EH (cell line): ENCODE measurements at places on chromosomes 13 and 19.

DNA sequence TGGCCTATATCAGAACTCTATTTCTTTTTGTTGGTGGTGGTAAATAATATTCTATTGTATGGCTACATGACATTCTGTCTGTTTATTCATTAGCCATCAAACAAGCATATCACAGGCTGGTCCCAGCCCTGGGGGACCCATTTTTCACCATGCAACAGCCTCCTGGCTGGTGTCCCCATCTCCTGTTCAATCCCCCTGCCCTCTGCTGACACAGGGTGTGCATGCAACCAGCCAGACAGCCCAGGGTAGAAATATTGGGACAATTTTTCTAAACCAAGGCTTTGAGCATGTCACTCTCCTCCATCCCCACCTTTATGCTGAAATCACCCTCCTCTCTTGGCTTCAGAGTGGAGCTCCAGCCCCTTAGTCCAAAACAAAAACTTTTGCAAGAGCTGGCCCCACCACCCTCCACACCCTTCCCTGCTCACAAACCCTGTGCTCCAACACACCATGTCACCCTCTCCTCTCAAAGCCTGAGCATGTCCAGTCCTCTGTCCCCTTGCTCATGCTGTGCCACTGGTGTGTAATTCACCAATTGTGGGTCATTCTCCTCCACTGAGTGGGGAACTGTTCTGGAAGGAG is 153.0 kb upstream of the UQCRFS1 start:
- DNase-seq = no peak

DNA sequence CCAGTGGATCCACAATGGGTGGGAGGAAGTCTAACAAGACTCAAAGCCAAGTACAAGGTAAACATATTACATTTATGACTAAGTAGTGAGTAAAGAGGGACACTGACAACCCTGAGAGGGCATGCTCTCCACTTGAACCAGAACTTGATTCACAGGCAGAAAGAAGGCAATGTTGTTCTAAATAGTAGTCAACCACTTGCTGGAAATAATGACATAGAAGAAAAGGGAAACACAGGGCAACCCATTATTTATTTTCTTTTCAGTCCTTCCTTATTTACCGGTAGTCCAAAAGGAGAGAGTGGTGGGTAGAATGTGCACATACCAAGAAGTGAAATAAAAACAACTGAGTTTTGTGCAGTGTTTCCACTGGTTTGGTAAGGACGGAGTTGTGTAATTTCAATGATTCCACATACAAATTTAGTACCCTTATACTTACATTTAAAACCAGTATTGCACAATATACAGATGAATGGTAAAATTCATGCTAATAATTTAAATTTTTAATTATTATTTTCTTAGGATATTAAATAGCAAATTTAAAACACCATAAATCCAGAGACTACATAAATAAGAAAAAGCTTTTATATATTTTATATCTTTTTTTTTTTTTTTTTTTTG is 65.9 kb downstream of the ENOX1 start:
- peak; percentile 31 for DNase-seq

GRCh38 chr19:40611096-40611495 is 9.9 kb downstream of the LTBP4 start:
- DNase-seq = no peak

- no peak for DNase-seq
Observed at GRCh38 chr19:35038623-35039512, 2.7 kb upstream of the HPN start.

GRCh38 chr13:94776956-94777355 is 64.6 kb upstream of the SOX21 start:
- no peak for DNase-seq

- DNase-seq = no peak
Observed at GRCh38 chr13:72889495-72889894, 107.6 kb downstream of the PIBF1 start.

- no peak for DNase-seq
Observed at GRCh38 chr19:2653710-2654707, 48.5 kb downstream of the GNG7 start.

GRCh38 chr19:18362934-18363542 is 22.6 kb downstream of the PGPEP1 start:
- DNase-seq = no peak

GRCh38 chr13:106183410-106184065 is 351.9 kb downstream of the EFNB2 start:
- no peak for DNase-seq

- DNase-seq = no peak
Observed at GRCh38 chr13:46775385-46776107, 21.4 kb downstream of the ESD start.

- no peak for DNase-seq
Observed at GRCh38 chr13:105871326-105871725, 664.1 kb downstream of the EFNB2 start.

DNA sequence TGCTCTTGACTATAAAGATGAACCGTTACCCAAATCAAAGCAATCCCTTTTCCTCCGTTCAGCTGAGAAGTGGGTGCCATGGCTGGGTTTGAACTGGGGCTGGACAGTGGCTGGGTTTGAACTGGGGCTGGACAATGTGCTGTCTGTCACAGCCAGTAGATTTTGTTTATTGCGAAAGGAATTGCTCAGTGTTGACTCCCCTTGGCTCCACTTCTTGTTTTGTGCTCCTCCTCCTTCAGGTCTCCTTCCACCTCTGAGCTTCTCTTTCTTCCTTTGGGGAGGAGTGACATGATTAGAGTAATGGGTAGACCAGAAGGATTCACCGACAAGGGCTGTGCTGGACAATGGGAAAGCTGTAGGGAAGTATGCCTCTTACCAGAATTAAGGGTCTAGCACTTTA is 19.4 kb upstream of the MBNL2 start:
- no peak for DNase-seq

DNA sequence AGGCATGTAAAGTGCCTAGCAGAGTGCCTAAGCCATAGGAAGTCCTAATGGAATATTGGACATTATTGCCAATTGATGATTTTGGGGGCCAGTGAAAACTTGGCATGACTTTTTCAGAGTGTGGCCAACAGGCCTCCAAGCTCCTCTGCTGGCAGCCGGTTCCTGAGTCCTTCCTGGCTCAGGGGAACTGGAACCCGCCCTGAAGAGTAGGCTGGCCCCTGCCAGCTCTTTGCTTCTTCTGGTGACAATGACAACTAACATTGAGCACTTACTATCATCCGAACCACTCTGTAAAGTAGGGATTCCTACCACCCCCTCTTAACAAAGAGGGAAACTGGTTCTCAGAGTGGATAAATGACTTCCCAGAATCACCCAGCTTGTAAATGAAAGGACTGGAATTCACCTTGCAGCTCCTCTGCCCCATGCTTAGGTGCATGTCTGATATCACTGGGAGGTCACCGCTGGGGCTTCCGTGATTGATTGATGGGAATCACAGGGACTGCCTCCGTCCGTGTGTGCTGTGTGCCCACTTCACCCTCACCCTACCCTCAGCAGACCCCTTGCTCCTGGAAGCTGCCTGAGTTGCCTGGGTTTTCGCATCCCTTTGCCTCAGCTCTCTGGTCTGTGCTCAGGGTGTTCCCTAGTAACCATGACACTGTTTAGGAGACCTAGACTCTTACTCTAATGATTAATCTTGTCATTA is 50.6 kb downstream of the TNFRSF19 start:
- no peak for DNase-seq

DNA sequence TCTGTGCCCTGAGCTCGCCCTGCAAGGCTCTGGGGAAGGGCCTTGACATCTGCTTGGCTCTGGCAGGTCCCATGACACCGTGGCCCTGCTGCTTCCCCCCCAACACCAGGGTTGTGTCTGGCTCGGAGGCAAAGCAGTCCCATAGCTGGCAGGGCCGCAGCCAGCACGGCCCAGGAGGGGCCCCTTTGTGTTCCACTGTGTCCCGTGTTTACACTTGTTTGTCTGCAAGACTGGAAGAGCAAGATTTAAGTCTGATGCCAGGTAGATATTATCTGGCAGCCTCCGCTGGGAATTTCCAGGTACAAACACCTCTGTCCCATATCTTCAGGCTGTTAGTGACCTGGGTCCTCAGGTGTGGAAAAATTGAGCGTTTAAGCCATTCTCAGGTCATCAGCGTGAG is 44.3 kb downstream of the MCF2L start:
- DNase-seq = no peak

GRCh38 chr19:2302319-2303210 is 5.4 kb downstream of the LINGO3 start:
- DNase-seq = peak; percentile 55

- peak; percentile 39 for DNase-seq
Observed at GRCh38 chr13:40181203-40181845, 485.1 kb downstream of the FOXO1 start.

GRCh38 chr13:104011505-104012241 is 945.5 kb upstream of the SLC10A2 start:
- DNase-seq = no peak

DNA sequence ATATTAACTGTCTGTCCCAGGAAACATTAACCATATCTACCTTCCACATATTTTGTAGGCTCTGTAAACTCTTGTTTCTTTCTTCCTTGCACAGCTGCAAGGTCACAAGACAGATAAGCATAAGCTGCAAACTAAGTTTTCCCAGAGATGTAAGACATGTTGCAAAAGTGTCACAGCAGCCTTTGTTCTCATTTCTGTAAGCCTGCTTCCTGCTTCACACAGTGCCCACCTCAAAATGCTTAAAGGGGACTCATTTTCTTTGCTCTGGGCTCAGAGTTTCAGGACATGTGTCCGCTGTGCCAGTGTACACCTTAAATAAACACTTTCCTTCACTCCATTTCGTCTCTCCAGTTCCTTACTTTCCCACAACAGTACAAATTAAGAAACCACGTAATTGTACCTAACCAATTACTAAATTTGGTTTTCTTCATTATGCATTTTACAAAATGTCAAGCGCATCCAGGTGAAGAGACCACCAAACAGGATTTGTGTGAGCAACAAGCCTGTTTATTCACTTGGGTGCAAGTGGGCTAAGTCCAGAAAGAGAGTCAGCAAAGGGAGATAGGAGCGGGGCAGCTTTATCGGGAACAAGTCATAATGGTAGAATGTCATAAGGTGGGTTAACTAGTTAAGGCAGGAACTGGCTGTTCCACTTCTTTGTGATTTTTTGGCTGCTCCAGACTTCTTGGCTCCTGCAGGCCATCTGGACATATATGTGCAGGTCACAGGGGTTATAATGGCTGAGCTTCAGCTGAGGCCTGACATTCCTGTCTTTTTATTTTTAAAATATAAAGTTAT is 12.7 kb upstream of the ZNF431 start:
- no peak for DNase-seq

DNA sequence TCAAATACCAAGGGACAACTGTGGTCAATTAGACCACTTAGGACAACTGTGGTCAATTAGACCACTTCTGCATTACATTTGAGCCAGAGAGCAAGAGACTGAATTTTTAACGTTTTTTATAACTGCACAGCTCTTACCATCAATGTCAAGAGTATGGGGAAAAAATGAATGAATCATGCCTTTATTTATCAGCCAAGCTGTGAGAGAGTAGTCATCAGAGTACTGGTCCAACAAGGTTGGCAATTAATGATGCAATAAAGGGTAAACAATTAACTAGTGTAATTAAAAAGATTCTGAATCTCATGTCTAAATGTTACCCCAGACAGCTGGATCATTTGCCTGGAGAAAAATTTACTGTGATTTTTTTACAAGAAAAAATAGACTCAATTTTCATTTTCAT is 381.1 kb downstream of the LIG4 start:
- DNase-seq = no peak

DNA sequence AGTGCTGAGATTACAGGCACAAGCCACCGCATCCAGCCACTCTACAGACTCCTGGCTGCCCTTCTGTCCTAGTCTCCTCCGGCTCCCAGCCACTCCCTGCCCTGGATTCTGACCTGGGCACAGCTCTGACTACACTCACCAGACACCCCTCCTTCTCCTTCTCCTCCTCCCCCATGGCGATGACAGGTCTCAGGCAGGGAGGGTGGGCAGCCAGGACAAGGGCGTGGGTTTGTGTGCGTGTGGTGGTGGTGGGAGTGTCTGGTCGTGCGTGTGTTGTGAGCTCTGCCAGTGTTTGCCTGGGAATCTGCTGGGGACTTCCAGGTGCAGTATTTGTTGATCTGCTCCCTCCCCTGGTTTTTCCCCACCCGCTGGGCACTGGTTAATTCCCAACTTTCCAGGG is 3.0 kb upstream of the NCCRP1 start:
- no peak for DNase-seq

DNA sequence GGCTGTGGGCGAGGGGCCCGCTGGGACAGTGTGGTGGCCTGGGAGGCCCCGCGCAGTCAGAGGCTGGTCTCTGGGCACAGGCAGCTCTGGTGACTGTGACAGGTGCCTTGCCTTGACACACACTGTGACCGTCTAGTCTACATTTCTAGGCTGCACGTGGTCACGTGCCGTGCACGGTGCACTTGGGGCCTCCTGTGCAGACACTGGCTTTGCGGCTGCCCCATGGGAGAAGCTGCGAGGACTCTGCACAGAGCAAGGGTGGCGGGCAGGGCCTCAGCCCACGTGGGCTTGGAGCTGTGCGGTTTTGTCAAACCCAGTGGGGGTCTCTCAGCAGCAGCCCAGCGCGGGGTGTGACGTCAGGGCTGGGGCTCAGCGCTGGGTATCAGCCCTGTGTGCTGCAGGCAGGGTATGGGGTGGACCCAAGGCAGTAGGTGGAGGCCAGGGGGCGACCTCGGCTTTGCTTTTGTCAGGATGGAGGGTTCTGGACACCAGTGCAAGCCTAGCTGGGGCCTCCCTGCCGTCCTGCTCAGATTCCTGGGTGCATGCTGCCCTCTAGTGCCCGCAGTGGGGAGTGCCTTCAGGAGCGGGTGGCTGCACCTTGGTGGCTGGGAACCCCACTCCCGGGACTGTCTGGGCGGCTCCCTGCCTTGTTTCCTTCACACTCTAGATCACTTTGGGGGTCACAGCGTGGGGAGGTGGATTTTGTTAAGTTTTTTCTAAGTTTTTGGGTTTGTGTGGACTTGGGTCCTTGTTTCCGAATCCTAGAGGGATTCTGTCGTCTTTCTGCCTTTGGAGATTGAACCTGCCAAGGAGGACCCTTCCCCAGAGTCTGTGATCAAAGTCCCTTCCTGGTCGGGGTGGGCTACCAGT is 62.6 kb downstream of the KDM4B start:
- peak; percentile 79 for DNase-seq

DNA sequence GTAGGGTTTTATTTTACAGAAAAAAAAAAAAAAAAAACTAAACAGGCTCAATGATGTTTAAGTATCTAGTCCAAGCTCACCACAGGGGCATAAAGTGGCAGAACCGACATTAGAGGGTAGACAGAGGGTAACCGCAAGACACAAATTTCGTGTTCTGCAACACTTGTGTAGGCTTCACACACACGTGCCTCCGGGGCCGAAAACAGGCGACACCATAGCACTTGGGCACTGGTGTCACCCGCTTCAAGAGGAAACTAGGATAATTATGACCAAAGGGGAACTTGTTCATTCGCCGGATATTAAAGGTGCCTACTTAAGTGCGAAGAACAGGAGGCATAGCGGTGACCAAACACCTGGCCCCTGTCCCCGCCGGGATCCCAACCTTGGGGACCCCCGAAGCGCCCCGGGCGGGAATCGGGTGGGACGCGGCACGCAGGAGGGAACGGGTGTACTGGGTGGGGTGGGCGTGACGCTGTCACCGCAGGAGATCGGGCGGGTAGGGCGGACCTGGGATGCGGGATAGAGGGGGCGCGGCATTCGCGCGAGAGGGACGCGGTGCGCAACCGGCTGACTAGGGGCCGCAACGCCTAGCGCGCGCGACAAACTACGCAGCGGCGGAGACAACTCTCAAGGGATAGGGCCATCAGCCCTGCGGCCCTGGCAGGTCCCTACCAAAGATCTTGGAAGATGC is 558 bp downstream of the MZT1 start:
- DNase-seq = peak; percentile 11
